ENCODE measurements at places on chromosomes 16 and 17.

- no peak for DNase-seq
Measured at GRCh38 chr17:71234349-71234748, 886.5 kb upstream of the SOX9 start.

DNA sequence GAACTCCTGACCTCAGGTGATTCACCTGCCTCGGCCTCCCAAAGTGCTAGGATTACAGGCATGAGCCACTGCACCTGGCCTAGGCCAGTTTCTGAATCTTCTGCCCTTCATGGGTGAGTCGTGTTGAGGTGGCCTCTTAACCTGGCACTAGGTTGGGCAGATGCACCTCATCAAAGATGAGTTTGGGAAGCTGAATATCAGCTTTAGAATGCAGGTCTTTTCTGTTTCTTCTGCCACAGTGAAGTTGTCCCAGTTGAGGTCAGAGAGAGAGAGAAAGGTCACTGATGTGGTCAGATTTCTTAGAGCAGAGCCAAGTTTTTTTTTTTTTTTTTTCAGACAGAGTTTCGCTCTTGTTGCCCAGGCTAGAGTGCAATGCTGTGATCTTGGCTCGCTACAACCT lies 111.3 kb upstream of the WSCD1 start:
- DNase-seq: no peak

GRCh38 chr16:57977418-57978069 lies 6.6 kb upstream of the CNGB1 start:
- no peak for DNase-seq

GRCh38 chr17:53016085-53016484 lies 806.6 kb upstream of the KIF2B start:
- no peak for DNase-seq

DNA sequence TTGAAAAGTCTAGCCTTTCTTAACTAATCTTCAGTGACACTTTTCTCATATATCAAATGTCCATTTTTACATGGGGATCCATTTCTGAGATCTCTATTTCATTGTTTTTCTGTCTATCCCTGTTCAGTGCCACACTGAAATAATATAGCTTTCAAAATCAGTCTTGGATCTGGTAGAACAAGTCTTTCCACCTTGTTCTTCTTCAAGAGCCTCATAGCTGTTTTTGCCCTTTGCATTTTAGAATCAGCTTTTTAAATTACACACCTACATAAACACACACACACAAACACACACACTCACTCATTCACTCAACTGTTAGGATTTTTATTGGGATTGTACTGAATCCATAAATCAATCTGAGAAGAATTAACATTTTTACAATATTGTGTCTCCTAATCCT lies 19.2 kb downstream of the GSDMB start:
- DNase-seq: no peak

- no peak for DNase-seq
Measured at GRCh38 chr17:80822700-80823410, 168.8 kb upstream of the CHMP6 start.

- DNase-seq: no peak
Measured at GRCh38 chr17:77363821-77364361, 223.1 kb downstream of the SEC14L1 start.

DNA sequence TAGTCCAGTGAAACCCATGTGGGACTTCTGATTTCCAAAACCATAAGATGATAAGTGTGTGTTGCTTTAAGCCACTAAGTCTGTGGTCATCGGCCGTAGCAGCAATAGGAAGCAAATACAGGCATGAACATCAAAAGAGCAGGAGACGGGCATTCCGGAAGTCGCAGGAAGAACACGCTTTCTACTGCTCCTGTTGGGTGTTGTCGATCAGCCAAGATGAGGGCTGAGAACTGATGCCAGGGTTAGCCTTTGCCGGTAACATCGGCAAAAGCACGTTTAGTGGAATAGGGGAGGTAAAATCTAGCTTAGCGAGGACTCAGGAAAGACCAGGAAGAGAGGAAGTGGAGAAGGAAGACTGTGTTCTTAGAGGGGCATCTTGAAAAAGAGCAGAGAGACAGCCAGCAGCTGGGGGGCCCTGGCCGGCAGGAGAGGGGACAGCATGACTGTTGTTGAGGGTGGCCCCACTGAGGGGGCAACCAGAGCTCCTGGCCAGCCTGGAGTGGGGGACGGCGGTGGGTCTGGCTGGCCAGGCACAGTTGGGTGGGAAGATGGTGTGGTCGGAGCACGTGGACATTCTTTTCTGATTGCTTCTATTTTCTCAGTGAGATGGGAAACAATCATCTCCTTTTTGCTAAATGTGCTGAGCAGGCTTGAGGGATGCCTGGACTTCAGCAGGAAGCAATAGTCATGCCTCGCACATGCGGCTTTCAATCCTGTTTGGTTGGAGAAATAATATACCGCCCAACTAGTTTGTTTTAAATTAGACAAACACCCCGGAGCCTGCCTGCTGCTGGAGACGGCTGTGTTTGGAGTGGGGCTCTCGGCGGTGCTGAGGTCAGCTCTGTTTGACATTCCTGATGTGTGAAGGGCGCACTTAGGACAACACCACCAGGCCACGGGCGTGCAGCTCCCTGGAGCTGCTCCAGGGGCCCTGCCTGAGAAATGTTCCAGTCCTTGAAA lies 109.9 kb downstream of the METRNL start:
- DNase-seq: no peak

GRCh38 chr17:54793271-54793670 lies 107.4 kb upstream of the TOM1L1 start:
- no peak for DNase-seq

DNA sequence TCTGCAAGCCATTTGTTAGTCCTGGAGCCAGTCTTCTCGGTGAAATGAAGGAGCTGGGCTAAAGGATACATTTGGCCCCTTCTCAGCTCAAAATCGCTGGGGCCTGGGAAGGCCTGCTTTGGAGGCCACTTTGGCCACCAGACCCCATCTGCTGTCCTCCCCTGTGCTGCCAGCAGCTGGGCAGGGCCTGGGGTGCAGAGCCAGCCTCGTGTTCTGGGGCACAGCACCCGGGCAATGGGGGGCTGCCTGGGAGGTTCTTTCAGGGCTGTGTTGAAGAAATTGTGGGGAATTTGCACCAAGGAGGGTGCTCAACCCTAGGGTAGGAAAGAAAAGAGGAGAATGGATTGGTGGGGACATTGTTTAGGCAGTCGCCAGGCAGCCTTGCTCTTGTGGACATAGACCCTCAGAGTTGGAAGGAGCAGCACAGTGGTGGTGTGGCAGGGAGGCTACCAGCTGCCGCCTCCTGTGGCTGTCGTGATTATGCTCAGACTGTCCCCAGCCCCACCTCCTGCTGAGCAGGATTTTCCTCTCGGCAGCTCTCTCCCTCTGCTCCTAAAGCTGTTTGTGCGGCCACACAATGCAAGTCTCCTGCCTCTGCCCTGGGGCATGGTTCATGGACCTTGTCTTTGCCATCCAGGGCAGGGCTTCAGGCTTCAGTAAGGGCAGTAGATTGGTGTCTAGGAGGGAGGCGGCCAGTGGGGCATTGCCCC lies 174.8 kb downstream of the NTN1 start:
- no peak for DNase-seq

DNA sequence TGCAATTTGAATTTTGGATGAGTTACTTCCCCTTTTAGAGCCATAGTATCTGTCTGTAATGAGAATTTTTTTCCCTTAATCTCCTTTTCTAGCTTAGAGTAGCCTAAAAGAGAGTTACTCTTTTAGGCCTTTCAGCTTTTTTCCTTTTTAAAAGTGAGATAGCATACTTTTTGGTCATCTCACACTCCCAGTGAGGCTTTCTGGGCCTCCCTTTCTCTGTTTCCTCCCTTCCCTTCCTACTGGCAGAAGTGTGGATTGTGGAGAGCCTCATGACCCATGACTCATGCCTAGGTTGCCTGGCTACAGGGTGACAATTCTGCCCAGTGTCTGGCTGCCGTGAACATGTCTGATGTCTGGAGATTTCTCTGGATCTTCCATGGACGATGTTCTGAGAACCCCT lies 15.2 kb downstream of the KRT23 start:
- DNase-seq: peak; percentile 74

DNA sequence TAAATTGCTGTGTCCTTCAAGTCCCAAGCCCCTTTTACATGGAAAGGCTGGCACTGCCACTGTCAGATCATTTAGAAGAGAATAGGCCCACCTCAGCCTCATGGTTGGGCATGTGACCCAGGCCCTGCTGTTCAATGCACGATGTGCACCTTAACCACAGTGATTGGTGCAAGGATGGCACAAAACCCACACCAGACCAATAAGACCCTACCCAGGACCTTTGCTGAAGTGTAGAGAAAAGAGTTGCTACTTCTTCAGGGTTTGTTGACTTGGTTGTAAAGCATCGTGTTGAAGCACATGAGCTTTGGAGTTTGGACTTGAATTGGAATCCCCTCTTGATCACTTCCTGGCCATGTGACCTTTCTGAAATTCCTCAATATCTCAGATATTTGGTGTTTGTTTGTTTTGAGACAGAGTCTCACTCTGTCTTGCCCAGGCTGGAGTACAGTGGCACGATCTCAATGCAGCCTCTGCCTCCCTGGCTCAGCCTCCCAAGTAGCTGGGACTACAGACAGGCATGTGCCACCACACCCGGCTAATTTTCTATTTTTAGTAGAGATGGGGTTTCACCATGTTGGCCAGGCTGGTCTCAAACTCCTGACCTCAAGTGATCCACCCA lies 24.8 kb downstream of the DNAJA2 start:
- no peak for DNase-seq

DNA sequence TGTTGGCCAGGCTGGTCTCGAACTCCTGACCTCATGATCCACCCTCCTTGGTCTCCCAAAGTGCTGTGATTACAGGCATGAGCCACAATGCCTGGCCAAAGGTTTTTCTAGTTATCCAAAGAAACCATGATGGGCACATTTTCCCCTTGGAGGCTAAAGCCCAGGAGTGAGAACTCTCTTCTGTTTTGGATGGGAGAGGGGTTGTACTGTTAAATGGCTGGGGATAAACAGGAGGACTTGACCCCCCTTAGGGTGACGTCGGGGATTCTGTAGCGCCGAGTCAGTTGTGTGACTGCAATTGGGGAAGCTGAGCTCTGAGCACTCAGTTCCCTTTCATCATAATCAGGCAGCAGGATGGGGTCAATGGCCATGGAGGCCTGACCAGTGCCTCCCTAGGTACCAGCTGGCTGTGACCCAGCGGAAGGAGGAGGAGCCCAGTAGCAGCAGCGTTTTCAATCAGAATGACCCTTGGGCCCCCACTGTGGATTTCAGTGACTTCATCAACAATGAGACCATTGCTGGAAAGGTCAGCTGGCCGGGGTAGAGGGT lies 4.1 kb downstream of the AOC3 start:
- DNase-seq: no peak

DNA sequence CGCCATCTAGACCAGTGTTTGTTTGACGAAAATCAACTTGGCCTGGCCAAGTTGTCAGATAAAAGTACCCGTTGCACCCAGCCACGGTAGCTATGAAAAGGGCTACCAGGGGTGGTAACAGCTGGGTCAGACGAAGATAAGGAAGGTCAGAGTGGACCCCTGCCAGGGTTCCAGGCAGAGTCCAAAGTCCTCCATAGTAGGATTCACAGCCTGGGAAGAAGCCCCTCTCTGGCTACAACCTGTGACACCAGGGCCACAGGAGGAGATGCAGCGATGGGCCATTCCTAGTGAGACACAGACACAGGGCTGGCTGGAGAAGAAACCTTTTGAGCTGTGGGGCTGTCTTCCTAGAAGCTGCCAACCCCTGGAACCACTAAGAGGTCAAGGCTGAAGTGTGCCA lies 39.3 kb downstream of the MEAK7 start:
- no peak for DNase-seq

DNA sequence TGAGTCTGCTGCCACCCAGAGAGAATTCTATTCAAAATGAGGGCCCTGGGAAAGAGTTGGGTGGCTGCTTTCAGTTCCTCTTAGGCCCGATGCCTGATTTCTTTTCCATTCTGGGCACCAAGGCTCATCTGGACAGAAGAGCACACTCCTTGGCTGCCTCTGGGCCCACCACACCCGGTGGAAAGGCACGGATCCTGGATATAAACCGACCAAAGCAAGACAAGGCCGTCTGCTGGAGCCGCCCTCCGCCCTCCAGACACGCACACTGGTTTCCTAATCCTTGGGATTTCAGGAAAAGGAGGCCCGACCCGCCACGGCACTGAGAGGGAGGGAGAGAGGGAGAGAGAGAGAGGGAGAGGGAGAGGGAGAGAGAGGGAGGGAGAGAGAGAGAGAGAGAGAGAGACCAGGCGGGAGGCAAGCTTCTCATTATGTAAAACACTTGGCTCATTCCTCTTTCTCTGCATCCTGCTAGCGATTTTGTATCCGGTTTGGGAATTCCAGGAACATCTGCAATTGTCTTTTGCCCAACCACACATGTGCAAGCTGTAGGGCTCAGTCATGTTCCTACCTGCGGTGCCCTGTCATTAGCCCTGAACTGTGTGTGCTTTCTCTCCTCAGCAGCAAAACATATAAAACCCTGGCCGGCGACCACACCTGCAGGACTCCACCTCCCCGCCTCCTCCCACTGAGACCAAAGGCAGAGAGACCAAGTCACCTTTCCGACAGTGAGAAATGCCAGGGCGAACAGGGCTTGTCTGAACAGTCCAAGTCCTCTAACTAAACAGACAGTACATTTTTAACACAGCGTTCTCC lies 347.2 kb downstream of the SOX9 start:
- DNase-seq: no peak

GRCh38 chr16:24516900-24517669 lies 22.3 kb upstream of the RBBP6 start:
- DNase-seq: peak; percentile 87

GRCh38 chr17:5911919-5912318 lies 158.3 kb upstream of the WSCD1 start:
- no peak for DNase-seq

DNA sequence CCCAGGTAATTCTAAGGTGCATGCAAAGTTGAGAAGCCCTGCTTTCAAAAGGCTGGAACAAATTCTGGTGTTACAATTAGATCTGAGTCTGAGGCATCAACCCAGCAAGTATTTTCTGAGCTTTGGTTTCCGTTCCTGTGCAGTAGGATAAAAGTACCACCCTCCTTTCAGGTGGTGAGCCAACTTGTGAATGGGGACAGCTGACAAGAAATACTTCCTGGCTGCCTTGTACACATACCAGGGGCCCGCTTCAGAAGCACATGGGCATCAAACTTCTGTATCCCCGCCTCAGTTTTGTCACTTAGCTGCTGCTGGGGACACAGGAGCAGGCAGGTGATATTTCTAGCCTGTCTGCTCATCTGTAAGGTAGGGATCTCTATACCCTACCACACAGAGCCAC lies 252.2 kb downstream of the CPPED1 start:
- DNase-seq: no peak

DNA sequence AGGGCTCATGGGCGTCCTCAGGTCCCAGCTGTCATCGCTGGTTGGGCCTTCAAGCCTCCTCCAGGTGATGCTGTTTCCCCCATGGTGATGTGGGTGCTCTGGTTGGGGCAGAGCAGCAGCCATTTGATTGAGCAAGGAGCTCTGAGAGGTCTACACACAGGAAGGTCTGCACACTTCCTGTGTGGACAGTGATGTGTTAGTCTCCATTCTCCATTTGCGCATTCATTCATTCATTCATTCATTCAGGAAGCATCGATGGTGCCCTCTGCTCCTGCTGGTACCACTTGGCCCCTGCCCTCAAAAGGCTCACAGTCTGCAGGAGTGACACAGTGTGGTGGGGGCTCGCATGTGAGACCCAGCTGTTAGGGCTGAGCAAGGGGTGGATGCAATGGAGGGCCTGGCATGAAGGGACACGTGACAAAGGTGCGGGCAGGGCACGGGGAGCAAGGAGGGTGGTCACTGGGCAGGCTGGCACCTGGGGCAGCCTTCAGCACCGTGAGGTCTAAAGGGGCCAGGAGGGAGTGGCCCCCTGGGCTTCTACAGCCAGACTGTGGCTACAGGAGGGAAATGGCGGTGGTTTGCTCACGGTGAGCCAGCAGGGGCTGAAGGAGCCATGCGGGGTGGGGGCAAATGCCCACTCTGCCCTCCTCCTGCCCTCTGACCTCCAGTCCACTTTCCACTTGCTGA lies 1.5 kb downstream of the ADGRG3 start:
- DNase-seq: no peak

Data from pons (tissue), 1 donor.